ENCODE measurements at places on chromosomes 5 and 9.

DNA sequence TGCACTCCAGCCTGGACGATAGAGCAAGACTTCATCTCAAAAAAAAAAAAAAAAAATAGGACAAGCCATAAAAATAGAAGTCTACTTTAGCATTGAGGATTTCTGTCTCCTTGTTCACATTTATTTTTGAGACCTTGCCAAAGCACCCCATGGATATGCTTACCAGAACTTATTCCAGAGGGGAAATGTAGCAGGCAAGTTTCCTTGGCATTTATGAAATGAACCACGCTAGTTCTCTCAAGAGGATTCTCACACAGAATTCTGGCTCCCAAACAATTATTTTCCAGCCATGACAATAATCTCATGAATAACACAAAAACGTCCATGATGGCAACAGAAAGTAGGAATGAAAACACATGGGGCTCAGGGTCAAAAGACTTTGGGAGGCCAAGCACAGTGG lies 23.4 kb upstream of the GPX8 start:
- no peak for DNase-seq

DNA sequence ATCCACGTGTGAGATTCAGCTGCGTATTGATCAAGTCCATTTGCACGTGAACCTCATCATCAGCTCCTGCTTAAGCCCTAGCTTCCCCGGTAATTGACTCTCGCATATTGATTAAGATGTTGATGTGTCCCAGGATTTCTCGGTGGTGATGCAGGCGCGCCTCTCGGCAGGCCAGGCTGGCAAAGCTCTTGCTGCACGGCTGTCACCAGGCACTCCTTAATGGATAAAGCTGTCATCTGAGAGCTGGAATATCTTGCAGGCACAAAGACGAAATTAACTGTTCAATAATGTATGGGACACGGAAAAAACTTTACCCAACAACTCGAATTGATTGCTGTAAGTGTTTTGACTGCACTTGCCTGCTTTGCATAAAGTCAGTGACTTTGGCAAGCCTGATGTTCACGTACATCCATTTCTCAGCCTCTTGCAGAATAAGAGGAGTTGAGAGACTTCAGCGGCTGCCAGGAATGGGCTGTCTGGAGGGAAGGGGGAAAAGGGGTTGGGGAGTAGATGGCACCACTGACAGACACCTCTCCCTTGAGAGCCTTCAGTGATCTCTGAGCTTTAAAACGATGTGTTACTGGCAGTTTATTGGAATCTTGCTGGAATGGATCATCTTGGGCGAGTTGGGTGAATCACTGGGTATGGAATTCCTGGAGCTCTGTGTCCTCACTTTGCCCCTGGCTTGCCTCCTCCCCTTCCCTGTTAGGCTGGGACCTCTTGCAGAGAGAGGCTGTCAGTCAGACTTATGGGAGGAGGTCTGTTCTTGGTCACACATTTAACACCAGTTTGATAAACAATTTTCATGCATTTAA lies 650.3 kb downstream of the CCDC171 start:
- no peak for DNase-seq

GRCh38 chr9:91131433-91131839 lies 230.3 kb downstream of the AUH start:
- no peak for DNase-seq

GRCh38 chr5:61363401-61364114 lies 31.5 kb downstream of the ZSWIM6 start:
- no peak for DNase-seq

DNA sequence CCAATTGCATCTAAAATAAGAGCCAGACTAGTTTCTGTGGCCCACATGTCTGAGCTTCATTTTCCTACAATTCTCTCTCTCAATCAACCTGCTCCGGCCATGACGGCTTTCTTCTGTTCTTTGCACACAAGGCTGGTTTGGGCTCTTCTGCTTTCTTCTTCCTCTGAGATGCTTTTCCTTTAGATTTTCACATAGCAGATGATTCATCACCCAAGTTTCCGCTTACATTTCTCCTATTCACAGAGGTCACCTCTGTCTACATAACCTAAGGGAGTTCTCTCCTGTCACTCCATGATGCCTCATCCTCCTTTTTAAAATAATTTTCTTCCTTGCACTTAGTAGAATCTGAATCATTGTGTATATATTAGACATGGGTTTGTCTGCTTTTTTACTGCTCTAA lies 334.6 kb upstream of the TUSC1 start:
- DNase-seq: no peak

GRCh38 chr5:122906768-122907167 lies 61.4 kb downstream of the SNX24 start:
- no peak for DNase-seq

GRCh38 chr5:14580398-14581034 lies 1.1 kb upstream of the OTULINL start:
- DNase-seq: no peak

GRCh38 chr9:19967888-19968459 lies 179.1 kb upstream of the SLC24A2 start:
- DNase-seq: no peak

DNA sequence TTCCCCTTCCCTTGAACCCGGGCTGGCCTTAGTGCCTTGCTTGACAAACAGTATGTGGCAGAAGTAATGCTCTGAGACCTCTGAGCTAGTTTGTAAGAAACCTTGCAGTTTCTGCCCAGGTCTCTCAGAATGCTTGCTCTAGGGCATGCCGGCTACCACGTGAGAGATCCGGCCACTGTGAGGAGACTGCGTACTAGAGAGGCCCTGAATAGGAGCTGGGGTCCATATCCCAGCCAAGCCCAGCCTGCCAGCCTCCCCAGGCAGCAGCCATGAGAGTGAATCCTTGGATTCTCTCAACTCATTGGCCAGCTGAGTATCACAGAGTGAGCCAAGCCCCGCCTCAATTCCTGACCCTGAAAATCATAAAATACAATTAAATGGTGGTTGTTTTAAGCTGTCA lies 16.0 kb upstream of the COL15A1 start:
- no peak for DNase-seq

GRCh38 chr5:33781286-33781685 lies 110.5 kb downstream of the ADAMTS12 start:
- DNase-seq: no peak

DNA sequence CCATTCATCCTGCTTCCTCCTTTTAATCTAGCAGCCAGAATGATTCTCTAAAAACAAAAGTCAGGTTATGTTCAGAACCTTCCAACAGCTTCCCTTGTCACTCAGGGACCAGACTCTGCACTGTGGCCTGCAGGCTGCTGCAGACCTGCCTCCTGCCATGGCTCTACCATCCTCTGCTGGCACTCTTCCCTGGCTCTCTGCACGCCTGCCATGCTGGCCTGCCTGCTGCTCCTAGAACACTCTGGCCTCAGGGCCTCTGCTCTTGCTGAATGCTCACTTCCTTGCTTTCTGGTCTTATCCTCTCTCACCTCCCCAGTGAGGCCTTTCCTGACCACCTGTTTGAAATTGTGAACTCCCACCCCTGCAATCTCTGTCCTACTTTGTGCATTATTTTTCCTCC lies 149.4 kb downstream of the CD180 start:
- DNase-seq: no peak

DNA sequence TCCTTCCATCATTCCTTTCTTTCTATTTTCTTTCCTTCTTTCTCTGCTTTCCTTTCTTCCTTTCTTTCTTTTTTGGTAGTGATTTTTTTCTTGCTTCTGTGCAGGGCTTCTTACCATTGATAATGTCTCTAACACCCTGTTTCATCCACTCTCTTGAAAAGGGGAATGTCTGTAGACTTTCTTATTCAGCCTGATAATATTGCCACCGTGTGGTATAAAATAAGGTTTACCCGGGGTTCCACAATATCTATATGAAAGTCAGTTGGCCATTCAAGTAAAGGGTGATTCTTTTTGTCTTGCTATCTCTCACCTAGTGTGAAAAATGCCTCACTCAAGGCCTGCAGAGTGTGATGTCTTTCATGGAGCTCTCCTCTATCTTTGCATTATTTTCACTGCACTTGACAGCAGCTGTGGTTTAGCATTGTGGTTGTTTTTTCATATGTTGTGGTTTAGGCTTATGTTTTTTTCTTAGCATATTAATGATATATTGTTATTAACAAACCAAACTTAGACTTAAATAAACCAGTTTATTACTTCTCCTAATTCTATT lies 153.9 kb downstream of the CSNK1G3 start:
- DNase-seq: no peak

- no peak for DNase-seq
These were observed 599.1 kb upstream of the TYRP1 start for GRCh38 chr9:12094046-12094445.

GRCh38 chr5:63690546-63690945 lies 271.7 kb downstream of the HTR1A start:
- DNase-seq: no peak

DNA sequence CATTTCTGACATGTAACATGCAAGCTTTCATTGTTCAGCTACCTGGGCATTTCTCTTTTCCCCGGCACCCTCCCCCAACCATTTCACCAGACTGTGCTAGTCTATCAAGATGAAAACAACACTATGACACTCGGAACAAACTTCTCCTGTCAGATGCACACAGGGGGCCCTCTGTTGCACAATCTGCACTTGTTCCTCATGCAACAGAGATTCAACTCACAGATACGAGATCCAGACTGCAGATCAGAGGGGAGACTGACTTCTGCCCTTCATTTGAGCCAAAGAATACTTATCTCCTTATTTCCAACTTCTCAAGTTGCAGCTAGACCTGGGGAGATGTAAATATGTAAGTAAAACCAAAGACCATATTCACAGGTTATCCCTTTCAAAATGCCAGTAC lies 15.7 kb upstream of the FST start:
- no peak for DNase-seq

DNA sequence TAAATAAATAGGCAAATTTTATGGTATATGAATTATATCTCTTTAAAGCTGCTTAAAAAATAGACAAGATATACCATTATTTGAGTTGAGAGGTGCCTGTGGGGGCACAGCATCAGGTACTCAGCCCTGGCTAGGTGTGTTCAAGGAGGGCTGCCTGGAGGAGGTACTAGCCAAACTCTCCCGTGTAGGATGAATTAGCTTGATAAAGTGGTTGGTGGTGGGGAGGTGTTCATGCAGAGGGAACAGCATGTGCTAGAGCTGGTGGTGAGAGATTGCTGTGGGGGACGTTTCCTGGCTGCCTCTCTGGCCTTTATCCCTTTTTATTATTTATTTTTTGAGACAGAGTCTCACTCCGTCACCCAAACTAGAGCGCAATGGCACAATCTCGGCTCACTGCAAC lies 23.2 kb upstream of the NCS1 start:
- DNase-seq: no peak

DNA sequence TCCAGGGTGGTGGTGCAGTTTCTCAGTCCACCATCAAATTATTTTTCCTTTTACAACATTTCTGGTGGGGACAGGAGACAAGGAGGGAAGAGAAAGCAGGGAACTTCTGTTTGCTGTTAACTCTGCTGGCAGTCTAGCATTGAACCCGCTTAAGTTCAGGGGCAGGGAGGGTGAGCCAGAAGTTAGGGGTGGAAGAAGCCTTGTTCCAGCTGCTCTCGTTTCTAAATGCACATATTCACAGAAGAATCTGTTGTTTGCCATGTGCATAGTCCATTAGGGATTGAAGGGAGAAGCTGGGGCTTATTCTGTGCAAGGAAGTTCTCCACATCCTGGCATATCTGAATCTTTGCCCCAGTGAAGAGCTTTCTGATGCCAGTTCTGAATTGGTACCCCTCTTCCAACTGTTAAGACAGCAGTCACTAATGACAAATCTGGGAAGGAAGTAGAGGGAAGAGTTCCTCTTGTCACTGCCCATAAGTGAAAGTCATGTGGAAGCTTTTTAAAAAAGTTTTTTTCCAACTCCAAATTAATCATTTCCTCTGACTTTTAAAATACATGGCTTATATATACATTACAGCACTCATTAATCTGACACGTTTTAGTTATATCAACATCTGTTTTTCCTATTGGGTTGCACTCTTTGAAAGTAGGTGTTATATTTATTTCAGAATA lies 32.6 kb upstream of the ACOT12 start:
- no peak for DNase-seq

GRCh38 chr9:79567671-79568098 lies 4.1 kb upstream of the TLE4 start:
- DNase-seq: no peak

GRCh38 chr9:130042885-130043653 lies at the start of gene FNBP1:
FNBP1 (minus strand) TSS chr9:130043189; CDS start chr9:130042975, 214 bp downstream.
- peak; percentile 69 for DNase-seq

DNA sequence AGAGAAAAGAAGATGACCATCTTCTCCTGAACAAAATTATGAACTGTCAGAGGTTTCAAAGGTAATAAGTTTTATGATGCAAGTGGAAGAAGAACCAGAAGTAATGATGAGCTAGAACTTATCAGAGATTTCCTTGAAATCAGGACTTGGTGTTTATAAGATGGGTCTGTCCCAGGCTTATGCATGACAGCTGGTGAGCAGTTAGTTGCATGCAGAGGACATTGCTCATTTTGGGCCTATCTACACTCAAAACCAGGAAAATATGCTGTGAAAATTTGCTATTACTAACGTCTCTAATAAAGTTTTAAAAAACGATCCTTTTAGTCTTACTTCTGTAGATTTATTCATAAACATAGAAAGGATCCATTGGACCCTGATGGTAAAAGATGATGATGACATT lies 6.6 kb upstream of the STC2 start:
- no peak for DNase-seq

GRCh38 chr9:89165341-89165740 lies 13.3 kb downstream of the SHC3 start:
- DNase-seq: no peak

DNA sequence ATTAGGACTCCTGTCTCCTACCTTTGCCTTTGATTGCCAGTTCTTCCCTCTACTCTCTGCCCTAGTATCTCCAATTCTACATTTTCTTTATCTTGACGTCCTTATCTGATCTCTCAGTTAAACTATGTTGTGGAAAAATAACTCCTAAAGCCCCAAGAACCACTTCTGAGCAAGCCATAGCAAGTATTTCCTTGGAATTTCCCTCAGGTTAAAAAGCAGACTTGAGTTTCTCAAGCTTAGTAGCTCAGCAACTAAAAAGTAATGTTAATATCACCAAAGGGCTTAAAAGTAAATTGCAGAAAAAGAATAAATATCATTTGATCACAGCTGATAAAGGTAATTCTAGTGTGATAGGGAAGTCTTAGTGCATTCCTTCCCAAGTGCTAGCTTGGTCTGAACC lies 13.2 kb upstream of the HSPB3 start:
- no peak for DNase-seq

DNA sequence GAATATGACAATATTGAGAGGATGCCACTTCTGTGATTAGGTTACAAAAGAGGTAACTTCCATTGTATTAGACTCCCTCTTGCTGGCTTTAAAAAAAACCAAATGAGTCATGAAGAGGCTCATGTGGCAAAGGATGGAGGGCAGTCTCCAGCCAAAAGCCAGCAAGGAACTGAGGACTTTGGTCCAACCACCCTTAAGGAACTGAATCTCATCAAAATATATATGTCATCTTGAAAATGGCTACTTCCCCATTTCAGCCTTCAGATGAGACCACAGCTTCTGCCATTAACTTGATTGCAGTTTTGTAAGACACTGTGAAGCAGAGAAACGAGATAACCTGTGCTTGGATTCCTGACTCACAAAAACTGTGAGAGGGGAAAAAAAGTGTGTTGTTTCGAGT lies 15.5 kb upstream of the TRIM32 start:
- DNase-seq: no peak

GRCh38 chr5:7592910-7593309 lies 197.0 kb downstream of the ADCY2 start:
- DNase-seq: no peak

GRCh38 chr5:102554728-102555127 lies 55.9 kb upstream of the SLCO6A1 start:
- DNase-seq: no peak

- DNase-seq: no peak
These were observed 317.8 kb downstream of the PRDM9 start for GRCh38 chr5:23825196-23825595.

GRCh38 chr5:155239803-155240202 lies 226.2 kb downstream of the KIF4B start:
- DNase-seq: no peak

- peak; percentile 58 for DNase-seq
These were observed 75.0 kb downstream of the STK10 start for GRCh38 chr5:172113036-172113435.

Measured in effector CD4-positive, alpha-beta T cell (primary cell).